Fibroblast of skin of left biceps (primary cell): ENCODE measurements at places on chromosomes 1 and 21.

- no peak for DNase-seq
These were observed 70.1 kb downstream of the INTS7 start for GRCh38 chr1:211965108-211965805.

DNA sequence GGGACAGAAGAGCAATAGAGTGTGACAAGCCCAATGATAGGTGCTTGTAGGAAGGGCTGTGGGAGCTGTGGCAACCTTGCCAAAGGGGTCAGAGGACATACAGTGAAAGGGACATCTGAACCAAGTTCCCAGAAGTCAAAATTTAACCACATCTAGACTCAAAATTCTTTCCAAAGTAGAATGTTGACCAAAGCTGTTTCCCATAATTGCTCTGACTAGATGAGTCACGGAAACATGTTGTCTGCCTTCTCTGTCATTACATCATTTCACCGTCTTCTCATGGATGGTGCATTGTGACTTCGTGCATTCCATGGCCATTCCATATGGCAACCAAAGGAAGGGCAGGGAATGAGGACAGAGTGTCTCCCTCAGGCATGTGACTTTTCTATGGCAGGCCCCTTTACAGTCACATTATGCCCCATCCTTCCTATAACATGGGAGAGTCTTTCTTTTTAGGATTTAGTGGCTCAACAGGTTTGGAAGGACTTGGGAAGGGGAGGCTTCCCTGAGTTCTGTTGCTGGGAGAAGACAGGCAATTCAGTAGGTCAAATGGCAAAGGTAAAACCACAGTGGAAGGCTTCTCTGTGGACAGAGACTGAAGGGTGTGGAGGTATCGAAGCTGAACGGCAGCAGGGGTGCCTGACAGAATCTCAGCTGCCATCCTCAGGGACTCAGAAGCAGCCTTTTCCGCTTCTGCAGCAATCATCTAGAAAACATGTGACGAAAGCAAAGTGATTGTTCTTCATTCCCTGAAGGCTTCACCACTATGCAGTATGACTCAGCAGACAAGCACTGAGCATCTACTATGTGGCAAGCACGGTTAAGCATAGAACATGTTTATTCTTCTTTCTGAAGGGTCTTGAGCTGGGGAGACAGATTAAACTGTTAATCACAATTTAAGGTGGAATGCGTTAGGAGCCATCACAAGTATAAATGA is 24.7 kb downstream of the NPHS2 start:
- DNase-seq = peak; percentile 23

GRCh38 chr1:94543893-94544635 is 2.5 kb upstream of the F3 start:
- DNase-seq = no peak

DNA sequence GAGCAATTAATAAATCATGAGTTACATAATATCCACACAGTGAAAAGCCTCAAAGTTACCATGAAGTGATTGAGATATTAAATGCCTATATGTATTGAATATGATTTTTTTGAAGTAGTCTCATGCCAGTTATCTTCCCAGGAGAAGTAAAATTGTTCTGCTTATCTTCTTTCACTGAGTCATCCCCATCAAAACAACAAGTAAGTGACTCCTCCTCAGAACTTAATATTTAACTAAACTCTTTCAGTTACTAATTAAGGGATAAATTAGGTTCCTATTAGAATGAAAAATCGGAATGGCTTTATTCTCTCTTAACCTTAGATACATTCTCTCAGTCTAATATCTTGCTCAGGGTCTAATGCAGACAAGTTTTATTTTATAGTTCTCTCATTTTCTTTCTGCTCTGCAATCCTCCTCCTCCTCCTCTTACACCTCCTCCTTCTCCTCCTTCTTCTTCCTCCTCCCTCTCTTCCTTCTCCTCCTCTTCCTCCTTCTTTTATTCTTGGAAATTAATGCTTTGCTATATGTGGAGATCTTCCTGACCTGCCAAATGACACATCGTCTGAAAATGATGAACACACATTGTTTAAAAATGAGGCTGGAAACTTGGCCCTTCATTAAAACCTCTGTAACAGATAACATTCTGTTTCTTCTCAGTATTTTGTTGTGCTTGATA is 110.9 kb downstream of the RUNX1 start:
- no peak for DNase-seq

DNA sequence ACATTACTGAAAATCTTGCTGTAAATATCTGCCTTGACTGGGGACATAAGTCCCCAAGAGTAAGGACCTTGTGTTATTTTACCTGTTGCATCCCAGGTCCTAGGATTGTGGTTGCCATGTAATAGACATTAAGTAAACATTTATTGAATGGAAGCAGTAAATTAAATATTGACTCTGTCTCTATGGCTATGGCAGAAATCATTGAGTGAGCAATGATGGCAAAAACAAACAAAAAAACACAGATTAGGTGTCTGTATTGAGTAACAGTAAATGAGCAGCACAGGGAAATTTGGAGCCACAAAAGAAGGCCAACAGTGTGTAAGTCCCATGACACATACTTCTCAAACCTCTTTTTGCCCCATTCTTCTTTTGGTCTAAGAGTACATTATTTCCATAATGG is 240.4 kb downstream of the NFIA start:
- DNase-seq = no peak

- DNase-seq = no peak
These were observed 19.8 kb downstream of the CACHD1 start for GRCh38 chr1:64489707-64490106.

- no peak for DNase-seq
These were observed 53.8 kb downstream of the MACF1 start for GRCh38 chr1:39258146-39258924.

DNA sequence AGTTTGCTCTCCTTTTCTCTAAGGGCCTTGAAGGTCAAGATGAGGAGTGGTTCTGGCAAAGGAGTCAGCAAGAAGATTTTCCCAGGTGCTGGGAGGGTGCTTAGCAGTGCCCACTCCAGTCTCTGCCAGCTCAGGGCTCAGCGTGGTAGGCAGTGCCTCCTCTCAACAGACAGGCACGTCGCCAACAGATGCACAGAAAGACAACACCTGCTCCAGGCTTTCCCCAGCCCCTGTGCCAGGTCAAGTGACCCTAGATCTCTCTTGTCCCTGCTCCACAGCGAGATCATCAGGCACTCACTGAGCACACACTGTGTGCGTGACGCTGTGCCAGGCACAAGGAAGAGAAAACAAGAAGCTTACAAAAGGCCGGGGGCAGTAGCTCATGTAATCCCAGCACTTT is 86.0 kb downstream of the CASZ1 start:
- DNase-seq = no peak

DNA sequence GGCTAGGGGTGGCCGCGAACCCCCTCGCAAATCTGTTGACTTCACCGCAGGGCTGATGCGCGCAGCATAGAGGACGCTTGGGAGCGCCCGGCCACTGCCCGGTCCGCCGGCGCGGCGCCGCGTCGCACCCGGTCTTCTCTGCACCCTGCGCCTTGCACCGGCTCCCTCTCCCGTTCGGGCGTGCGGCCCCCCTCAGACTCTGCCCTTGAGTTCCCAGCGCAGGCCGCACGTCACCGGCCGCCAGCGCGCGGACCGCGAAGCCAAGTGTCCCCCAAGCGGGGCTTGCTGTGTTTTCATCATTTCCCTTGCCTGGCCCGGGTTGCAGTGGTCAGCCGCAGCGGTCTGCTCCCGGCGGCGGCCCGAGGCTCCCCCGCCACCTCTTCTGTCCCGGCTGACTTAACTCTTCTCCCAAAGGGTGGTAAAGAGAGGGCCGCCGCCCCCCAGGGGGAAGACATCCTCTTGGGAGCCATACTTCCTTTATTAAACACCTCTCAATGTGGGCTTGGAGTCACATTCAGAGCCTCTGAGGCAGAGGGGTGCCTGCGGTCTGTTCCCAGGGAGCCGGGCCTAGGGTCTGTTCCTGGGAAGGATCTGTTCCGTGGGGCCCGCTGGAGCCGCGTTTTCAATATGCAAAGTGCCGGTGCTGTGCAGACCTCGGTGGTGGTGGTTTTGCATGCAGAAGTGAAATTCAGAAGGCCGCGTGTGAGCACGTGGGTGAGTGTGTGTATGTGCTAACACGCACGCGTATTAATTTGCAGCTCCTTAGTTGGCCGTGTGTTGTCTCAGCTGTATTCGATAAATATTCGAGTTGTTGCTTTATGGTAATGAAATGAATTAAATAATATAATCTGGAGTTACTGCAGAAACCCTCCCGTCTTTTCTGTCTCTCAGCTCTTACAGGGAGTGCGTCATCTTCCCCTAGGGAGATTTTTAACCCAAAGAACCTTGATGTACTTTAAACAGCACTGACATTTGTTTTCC is 17.6 kb downstream of the PBX1 start:
- peak; percentile 57 for DNase-seq

- no peak for DNase-seq
These were observed 10.7 kb downstream of the ARMH1 start for GRCh38 chr1:44685218-44685617.

DNA sequence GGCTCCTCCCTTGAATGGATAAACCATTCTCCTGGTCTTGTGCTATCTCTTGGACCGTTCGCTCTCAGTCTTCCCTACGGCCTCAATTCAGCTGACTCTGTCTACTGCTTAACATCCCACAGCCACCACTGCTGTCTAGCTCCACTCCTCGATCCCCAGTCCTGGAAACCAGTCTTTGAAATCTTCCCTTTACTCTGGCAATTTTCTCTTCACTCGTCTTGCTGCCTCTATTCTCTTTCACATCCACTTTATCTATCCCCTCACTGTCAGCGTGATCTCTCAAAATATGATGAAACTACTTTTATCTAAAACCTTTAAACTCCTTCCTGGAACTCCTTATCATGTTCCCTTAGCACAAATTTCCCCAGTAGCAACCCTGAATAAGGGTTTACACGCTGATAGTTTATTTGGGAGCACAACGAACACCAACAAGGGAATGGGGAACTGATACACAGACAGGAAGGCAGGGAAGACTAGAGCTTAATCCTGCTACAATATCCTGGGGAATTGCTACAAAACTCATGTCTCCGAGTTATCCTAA is 131.6 kb upstream of the SAMSN1 start:
- DNase-seq = no peak

DNA sequence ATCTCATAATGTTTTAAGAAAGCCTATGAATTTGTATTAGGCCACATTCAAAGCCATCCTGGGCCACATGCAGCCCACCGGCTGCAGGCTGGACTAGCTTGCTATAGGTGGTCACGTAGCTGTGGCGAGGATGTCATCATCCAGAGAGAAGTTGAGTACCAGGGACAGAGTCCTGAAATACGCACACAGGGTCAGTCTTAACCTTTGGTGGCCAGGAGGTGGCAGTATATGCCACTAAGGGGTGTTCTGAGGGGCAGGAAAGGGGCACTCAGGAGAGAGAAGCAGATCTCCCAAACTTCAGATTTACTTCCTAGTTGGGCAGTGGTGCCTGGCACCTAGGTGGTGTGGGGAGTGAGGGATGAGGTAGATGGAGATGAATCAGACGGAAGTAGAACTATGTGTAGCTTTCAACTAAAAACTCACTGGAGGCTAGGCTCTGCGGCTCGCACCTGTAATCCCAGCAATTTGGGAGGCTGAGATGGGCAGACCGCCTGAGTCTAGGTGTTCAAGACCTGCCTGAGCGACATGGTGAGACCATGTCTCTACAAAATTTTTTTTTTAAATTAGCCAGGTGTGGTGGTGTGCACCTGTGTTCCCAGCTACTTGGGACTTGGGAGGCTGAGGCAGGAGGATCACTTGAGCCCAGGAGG is 16.3 kb upstream of the CDK18 start:
- no peak for DNase-seq

- DNase-seq = no peak
These were observed 106.0 kb downstream of the DYRK1A start for GRCh38 chr21:37472581-37472980.

DNA sequence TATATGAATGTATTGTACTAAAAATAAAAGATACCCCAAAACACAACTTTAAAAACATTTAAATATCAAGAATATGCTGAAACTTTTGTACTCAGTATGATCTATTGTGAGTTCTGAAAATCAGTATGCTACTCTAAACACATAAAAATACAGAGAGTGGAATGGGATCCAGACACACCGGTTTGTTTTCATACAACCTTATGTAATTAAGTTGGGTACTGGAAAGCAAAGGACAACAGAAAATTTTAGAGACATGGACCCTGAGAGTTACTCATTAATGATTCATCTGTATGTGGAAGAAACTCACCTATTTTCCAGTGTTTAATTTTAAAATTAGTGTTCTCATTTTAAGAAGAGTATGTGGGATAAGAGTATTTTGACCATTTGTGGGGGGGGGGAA is 927 bp upstream of the CFHR3 start:
- DNase-seq = no peak
